ENCODE measurements at places on chromosomes 16 and 17.

- no peak for DNase-seq
These were observed 9.7 kb upstream of the TIMP2 start for GRCh38 chr17:78934681-78935418.

GRCh38 chr17:36611345-36612072, 10.1 kb downstream of the MRM1 start:
- no peak for DNase-seq

- DNase-seq, result no peak
These were observed 24.6 kb downstream of the NME3 start for GRCh38 chr16:1746693-1747195.

GRCh38 chr17:78255953-78256706, 24.7 kb downstream of the TMEM235 start:
- no peak for DNase-seq

DNA sequence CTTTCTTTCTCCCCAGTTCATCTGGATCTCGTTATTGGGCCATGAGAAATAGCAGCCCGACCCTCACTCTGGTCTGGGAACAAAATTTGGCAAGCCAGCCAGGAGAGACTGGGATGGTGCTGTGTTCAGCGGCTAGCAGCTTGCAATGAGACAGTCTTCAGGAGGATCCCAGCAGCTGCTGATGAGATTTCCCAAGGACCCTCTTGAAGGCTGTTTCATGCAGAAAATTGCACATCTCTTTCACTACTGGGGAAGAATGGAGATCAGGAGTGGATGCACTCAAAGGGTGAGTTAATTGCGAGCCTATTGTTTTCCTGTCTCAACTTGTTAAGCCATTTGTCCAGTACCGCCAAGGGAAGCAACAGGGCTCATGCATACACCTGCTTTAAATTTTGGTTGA, 5.5 kb upstream of the COIL start:
- no peak for DNase-seq

GRCh38 chr17:64160378-64160777, 30.4 kb upstream of the ERN1 start:
- DNase-seq, result no peak

GRCh38 chr17:44585315-44585714, 28.0 kb downstream of the FZD2 start:
- no peak for DNase-seq

GRCh38 chr17:77693301-77693700, 265.2 kb upstream of the TNRC6C start:
- DNase-seq, result no peak

- no peak for DNase-seq
These were observed 6.5 kb downstream of the ZZEF1 start for GRCh38 chr17:4136373-4136772.

DNA sequence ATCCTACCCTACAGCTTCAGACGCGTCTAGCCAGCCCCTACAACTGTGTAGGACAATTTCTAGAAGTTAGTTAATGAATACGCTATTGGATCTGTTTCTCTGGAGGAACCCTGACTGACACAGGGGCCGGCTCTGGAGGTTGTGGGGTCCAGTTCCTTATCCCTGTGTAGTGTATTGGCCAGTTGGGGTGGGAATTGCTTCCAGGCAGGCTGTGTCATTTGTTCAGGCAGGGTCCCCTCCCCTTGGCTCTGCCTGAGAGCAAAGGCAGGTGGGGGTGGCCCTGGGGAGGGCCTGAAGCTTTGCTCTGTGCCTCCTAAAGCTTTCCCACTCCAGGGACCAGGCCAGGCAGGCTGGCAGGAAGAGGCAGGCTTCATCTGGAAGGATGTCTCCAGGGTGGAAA, 11.7 kb upstream of the CETP start:
- DNase-seq, result no peak

DNA sequence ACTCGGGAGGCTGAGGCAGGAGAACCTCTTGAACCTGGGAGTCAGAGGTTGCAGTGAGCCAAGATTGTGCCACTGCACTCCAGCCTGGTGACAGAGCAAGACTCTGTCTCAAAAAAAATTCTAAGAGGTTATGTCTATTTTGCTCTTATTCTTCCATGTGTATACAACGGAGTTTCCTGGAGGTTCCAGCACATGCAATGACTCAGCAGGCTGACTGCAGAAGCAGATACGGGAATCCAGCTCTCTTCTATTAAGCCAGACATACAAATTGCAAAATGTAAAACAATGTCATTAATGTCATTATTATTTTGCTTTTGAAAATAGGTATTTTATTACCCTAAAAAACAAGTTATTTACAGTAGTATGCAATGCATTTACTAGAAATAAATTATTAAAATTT, 18.4 kb downstream of the MIEF2 start:
- no peak for DNase-seq

- no peak for DNase-seq
These were observed 16.6 kb downstream of the CD7 start for GRCh38 chr17:82300707-82301270.

GRCh38 chr17:47267354-47267828, 13.8 kb downstream of the ITGB3 start:
- DNase-seq, result no peak

DNA sequence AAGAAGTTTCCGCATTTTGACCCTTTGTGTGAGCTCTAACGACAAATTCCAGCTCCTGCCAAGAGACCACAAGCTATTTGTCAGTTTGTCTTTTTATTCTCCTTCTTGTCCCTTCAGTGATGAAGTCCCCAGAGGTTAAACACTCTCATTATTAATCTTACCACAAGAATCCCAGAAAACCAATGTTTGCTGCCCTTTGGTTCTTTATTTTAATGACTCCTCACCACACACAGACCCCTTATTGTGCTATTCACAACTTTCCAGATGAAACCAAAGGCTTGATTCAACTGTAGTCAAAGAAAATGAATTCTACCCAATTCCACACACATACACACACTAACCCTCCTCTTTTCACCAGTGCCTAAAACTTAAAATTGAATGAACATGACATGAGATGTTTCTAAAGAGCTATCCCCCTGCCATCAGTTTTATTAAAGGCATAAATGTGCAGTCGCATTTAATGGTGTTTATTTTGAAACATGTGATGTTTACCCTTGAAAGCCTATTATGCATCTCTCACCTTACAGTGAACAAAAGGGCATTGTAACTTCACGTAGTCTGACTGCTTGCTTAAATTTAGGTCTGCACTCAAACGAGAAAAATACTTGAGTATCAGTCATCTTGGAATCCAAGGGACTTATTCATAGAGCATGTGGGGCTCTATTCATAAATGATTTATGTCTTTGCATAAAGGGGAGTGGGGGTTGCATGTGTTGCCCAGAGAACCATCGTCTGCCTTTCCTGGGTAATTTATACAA, 44.1 kb downstream of the PCTP start:
- no peak for DNase-seq

DNA sequence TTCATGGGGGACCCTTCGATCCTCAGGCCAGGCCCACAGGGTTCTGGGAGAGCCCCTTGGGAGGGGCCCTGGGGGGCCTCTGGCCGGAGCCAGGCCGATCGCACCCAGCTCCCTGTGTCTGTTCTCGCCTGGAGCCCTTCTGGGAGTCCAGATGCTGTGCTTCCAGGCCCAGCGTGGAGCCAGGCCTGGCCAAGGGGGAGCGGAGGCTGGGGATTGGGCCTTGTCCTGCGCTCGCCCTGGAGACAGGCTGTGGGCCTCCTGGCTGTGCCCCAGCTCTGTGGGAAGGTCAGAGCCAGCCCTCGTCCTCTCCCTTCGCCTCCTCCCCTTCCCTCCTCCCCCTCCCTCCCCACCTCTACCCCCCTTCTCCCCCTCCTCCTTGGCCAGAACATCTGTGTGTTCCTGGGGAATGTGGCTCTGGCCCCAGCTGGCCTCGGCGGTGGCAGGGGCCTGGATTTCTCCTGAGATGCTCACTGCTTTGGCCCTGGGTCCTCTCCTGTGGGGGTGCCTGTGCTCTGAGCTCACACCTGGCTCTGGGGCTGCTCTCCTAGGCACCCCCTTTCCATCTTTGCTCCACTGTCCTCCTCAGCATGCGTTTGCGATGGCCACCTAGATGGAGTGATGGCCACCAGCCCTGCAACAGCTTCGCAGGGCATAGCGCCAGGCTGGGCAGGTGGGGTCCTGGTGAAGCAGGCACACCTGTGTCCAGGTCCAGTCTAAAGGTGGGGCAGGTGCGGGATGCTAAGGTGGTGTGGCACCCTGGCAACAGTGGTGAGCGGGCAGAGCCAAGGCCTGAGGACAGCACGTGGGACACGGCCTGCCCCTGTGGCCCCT, 90.6 kb upstream of the CIBAR2 start:
- DNase-seq, result no peak

- DNase-seq, result no peak
These were observed 13.0 kb downstream of the CBX4 start for GRCh38 chr17:79826204-79826680.

- no peak for DNase-seq
These were observed 441 bp downstream of the CMTM4 start for GRCh38 chr16:66695935-66696668.

DNA sequence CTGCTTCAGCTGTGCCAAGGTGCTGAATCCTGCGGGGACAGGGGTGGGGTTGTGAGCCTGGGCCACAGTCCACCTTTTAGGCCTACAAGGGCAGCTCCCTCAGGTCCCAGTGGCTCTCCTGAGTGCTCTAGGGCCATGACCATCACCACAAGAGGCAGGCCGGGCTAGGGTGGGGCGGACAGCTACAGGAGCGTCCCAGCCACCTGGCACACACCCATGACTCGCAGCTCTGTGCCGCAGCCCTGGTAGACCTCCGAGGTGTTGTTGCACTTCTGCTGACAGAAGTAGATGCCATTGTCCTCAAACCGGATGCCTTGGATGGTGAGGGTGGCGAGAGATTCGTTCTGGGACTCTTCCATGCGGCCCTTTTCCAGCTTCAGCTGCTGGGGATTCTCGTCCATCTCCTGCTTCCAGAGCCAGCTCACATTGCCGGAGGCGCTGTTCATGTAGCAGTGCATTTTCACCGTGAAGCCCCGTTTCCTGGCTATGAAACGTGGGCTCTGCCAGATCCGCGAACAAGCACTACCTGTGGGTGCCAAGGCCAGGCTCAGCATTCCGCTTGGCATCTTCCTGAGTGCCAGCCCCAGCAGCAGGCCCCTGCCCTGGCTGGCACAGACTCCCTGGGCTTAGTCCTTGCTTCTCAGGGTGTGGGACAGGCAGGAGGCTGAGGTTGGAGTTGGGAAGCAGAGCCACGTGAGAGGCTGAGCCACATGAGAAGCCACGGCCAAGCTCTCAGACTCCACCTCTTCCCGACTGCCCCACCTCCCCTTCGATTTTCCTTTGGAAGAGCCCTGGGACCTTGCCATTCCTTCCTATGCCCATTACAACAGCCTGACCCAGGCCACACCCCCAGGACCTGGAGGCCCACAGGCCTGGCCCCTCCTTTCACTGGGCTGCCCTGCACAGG, 2.0 kb downstream of the CD79B start:
- no peak for DNase-seq

GRCh38 chr17:4823373-4824089, 9.6 kb upstream of the MINK1 start:
- DNase-seq, result no peak

GRCh38 chr16:53282975-53283946, 151.0 kb upstream of the RBL2 start:
- DNase-seq, result peak; percentile 61

DNA sequence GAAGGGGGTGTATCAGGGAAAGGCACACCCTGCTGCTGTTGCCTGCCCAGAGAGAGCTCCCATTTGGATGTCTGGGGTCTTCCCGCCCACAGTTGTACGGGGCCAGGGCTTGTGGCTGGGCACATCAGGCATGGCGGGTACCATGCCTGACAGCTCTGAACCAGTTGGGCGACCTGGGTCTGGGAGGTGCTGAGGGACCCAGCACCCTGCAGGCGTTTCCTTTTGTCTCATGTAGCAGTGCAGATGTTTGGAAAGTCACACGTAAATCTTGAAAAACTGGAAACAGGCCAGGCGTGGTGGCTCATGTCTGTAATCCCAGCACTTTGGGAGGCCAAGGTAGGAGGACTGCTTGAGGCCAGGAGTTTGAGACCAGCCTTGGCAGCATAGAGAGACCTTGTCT, 8.4 kb upstream of the JPT2 start:
- no peak for DNase-seq

GRCh38 chr17:76924345-76925342, 56.4 kb downstream of the MGAT5B start:
- DNase-seq, result no peak

- no peak for DNase-seq
These were observed 671.0 kb upstream of the C16orf82 start for GRCh38 chr16:26395700-26396099.

DNA sequence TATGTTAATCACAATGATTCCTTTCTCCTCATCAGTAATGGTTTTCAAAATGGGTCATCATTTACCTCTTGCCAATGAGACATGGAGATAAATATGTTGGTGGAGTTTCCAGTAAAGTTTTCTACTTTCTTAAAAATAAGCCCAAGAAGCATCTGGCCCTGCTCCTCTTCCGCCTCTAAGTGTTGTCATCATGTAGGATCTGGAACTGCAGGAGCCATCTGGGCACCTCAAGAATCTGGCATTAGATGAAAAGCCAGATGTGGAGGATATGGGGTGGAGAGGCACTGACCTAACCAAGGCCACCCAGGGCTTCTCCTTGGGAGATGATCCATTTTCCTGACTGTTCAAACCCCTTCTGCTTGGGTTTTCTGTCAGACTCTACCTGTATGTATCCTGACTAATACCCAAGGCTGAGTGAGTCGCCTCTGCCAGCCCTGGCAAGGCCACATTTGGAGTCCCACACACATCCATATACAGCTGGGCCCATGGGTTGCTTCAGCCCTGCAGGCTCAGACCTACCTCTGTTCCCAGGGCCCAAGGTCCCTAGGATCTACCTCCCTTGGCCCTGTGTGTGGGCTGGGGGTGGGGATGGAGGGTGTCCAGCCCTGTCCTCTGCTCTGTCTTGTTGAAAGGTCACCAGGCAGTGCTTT, 24.6 kb downstream of the CCDC182 start:
- DNase-seq, result no peak

All from cerebellar nuclear complex (tissue), 1 donor.